ENCODE measurements at places on chromosomes 6 and 20. TPM values are rescaled to one million over a fixed set of nuclear protein-coding genes. Genes with fewer than 3 reads are reported as not detected.

DNA sequence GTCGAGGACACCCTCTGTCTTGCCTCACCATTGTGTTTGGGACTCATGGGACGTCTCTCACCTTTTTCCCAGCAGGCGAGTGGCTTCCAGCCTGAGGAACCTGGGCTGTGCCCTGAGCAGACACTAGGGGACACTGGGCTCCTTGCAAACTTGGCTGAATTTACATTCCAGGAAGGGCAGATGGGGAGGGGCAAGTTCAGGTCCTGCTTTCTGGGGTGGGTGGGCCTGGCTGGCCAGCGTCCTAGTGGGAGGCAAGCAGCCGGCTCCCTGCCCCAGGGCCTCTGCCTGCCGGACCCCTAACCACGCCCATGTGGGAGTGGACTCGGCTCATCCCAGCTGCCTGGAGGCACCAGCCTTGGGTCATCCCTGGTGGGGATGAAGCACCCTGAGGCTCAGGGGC is 48.2 kb upstream of the MLN start:
- DNase-seq, result no peak

DNA sequence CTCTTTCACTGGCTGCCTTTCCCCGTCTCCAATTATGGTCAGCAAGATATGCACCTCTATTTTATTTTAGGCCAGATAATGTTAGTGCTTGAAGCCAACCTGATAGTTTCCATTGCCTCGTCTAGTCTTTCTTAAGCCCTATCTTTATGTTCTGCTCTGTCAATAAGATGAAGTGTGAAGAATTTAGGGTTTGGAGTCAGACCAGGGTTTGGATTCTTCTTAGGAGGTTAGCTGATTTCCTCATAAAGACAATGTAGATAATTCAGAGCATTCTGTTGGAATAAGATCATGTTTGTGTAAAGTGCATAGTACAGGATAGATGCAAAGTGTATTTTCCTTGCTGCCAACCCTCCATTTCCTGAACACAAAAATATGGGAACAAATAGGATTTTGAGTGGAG is 43.8 kb downstream of the PKIB start:
- no peak for DNase-seq

DNA sequence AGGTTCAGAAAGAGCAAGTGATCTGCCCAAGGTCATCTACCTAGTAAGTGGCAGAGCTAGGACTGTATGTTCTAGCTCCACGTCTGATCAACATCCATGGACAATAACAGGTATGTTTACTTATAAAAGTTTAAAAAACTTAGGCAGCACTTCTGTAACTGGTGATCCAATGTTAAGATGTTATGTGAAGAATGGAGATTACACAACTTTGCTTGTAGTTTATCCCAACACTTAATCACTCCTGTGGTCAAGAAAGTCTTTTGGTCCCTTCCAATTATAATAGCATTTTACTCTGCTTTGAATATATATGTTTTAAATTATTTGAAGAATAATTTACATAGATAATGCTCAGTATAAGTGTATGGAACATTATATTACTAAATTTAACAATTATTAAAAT is 4.8 kb downstream of the FBXO30 start:
- DNase-seq, result no peak

GRCh38 chr6:95917034-95917433 is 98.7 kb upstream of the FUT9 start:
- DNase-seq, result no peak

CCR6 gene
- not detected for total RNA-seq

- DNase-seq, result peak; percentile 94
Observed at GRCh38 chr6:53171605-53172467, 23.2 kb upstream of the GCM1 start.

- no peak for DNase-seq
Observed at GRCh38 chr6:16359563-16359962, 121.2 kb downstream of the GMPR start.

DNA sequence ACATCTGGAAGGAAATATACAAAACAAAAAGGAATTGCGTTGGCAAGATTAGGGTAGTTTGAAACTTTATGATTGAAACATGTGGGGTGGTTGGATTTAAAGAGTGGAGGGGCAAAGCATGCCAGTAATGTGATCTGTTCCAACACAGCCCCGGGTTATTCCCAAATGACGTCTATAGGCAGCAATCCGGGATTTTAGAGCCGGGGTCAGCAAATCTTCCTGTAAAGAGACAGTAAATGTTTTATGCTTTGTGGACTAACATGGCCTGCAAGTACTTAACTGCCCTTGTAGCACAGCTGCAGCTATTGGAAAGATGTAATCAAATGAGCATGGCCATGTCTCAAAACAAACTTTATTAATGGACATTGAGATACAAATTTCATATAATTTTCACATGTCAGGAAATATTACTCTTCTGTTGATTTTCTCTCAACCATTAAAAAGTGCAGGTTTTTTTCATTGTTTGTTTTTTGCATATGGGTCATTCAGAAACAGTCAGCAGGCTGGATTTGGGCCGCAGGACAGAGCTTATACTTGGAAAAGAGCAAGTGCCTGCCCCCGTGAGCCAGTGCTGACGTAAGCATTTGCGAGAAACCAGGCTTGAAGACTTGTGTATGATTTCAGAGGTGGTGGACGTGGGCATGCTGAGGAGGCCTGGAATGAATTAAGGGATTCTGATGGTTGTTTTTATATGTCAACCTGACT is 136.5 kb downstream of the DOK5 start:
- DNase-seq, result no peak

SLC17A1 gene
- total RNA-seq, result not detected

GRCh38 chr20:9417665-9418064 is 96.7 kb upstream of the LAMP5 start:
- no peak for DNase-seq

HUS1B gene
- total RNA-seq, result 0.79 TPM

BTN1A1 gene
- total RNA-seq, result not detected

DNA sequence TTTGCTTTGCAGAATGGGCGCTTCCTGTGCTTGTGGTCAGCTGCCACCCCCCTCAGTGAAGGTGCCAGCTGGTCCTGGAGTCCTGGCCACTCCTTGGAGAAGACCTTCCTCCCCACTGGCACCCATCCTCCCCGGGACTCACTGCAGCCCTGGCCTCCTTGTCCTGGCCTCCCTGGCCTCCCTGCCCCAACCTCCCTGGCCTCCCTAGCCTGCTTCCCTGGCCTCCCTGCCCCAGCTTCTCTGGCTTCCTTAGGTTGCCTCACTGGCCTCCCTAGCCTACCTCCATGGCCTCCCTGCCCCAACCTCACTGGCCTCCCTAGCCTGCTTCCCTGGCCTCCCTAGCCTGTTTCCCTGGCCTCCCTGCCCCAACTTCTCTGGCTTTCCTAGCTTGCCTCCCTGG is 297.8 kb downstream of the CDH4 start:
- DNase-seq, result peak; percentile 59

DNA sequence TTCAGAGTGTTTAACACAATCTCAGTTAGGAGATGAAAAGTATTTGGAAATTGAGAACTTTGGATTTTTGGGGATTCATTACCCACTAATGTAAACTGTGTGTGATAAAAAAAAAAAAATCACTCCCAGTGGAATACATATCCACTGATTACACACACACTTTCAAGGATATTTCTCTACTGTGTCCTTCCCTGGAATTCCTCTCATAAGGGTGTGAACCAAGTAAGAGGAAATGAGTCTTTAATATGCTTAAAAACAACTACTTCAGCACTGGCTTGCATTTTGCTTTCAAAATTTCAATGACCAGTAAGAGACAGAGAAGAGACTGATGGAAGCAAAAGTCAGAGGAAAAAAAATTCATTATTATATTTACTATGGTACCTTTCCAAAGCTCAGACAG is 24.5 kb upstream of the MYCT1 start:
- DNase-seq, result no peak

ZSWIM1 gene
- total RNA-seq, result 11.3 TPM

DNA sequence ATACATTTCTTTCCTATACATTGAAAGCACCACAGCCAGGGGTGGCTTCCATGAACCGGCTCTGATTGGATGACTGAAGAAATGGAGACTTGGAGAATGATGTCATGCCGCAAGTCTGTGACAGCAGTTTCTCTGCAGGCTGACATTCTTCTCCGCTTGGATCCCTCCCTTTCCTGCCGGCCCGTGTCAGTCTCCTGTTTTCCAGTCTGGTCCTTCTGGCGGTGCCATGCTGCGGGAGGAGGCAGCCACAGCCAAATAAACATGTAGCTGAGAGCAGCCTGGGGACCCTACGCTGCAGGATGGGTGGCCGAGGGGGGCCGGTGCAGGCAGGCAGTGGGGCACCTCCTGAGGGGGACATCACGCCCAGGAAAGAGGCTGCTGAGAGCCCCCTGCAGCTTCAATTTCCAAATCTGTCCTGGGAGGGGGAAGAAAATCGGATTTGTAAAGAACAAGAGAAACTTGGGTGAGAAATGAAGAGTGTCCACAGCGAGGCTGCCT is 178.0 kb downstream of the TAF4 start:
- DNase-seq, result peak; percentile 53

DNA sequence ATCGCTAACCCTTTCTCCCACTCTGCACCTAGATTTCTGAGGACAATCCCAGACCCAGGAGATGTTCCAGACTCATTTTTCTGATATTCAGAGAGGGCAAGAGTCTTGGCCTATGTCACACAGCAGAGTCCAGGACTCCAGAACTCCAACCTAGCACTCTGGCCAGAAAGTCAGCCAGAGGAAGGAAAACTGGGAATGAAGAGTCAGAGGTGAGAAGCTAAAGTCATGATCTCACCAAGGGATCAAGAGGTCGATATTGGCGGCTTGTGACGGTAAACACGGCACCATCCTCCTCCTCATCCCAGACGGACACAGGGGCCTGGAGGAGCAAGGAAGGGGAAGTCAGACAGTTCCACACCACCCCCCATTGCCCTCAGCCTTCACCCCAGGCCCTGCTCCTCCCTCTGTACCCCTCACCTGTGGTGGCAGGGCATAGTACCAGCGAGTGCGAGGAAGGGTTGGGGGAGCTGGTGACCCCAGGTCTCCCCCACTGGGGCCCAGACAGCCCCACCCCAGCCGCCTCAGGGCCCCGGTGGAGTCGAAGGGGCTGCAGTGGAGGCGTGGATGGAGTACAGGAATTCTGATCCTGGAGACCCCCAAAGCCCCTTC is 1.8 kb downstream of the RGL2 start:
- no peak for DNase-seq

RIPOR3 gene
- total RNA-seq, result not detected

DNA sequence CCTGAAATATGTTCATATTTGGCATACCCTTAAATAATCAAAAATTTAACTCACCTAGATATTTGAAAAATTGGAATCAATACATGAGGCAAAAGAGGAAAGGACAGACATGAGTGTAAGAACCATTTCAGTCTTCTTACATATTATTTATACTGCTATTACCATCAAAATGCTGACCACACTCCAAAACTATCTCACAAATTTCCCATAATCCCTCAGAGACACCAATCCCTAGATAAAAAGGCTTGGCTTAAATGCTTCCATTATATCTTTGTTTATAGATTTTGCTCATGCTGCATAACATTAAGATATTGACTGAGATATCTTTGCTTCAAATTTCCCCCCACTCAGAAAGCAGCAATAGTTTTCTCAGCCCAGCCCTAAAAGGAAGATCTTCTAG is 11.7 kb upstream of the NT5DC1 start:
- no peak for DNase-seq

GRCh38 chr6:158972241-158973233 is 27.5 kb downstream of the RSPH3 start:
- no peak for DNase-seq

- DNase-seq, result no peak
Observed at GRCh38 chr6:168695701-168696100, 254.7 kb downstream of the SMOC2 start.

DNA sequence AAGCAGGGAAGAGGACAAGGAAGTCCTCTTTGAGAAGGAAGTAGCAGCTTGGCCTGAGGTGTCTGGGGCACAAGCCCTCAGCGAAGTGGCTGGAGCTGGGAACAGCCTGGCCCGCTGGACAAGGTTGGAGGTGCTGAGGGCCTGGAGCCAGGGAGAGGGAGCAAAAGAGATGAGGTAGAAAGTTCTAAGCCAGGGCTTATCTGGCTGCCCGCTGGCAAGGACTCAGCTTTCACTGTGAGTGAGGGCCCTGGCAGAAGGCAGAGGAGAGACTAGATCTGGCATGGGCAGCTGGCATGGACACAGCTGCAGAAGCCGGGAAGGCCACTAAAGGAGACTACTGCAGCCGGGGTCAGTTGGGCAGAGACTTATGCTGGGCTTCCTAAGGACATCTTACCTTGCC is 21.8 kb upstream of the PCMTD2 start:
- DNase-seq, result peak; percentile 49

- no peak for DNase-seq
Observed at GRCh38 chr20:42567409-42567808, 622.3 kb downstream of the PTPRT start.

- DNase-seq, result no peak
Observed at GRCh38 chr6:144262470-144263369, 22.4 kb upstream of the UTRN start.
